Stomach (tissue), 19 donors: ENCODE measurements at places on chromosomes 1 and 21. TPM values are rescaled to one million over a fixed set of nuclear protein-coding genes. Genes with fewer than 3 reads are reported as not detected.

DNA sequence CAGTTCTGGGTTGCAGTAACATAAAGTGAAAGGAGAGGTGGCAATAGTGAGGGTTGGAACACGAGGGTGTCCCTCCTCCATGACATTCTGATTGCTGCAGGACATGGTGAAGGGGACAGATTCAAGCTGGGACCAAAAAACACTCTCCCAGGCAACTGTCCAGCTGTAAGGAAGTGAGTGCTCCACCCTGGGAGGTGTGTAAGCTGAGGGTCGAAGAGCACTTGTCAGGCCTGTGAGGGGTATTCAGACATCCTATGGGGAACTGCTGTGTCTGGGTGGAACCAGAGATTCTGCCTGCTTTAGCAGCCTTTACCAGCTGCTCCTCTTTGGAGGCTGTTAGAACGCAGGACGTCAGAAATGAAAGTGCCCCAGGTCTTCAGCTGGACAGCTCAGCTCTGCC lies 212.1 kb downstream of the TRABD2B start:
- no peak for DNase-seq

- no peak for DNase-seq
Observed at GRCh38 chr21:43902441-43902840, 37.4 kb downstream of the AGPAT3 start.

Gene OPTC
- total RNA-seq = not detected

DNA sequence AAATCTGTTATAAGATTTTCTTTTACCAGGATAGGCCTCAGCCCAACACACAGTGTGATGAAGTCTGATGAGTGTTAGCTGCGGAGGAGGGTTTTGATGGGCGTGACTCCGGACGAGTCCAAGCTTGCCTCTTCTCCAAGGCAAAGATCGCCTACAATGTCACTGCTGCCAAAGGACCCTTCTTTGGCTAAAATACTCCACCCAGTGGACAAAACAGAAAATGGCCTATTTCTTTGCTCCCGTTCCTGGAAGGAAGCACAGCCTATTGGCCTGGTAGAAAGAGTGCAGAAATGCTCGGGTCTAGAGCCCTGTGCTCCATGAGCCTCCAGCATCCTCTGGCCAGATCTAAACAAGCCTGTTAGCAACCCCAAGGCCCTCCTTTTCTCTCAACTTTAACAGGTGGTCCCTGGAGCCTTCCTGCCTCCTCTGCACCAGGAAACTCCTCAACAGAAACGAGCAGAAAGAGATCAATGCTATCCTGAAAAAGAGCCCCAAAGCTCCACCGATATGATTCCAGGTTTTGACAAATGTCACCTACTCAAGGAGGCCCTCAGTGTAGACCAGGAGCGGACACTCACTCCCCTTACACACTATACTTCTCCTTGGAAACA lies 3.4 kb upstream of the CASQ2 start:
- DNase-seq = peak; percentile 47

DNA sequence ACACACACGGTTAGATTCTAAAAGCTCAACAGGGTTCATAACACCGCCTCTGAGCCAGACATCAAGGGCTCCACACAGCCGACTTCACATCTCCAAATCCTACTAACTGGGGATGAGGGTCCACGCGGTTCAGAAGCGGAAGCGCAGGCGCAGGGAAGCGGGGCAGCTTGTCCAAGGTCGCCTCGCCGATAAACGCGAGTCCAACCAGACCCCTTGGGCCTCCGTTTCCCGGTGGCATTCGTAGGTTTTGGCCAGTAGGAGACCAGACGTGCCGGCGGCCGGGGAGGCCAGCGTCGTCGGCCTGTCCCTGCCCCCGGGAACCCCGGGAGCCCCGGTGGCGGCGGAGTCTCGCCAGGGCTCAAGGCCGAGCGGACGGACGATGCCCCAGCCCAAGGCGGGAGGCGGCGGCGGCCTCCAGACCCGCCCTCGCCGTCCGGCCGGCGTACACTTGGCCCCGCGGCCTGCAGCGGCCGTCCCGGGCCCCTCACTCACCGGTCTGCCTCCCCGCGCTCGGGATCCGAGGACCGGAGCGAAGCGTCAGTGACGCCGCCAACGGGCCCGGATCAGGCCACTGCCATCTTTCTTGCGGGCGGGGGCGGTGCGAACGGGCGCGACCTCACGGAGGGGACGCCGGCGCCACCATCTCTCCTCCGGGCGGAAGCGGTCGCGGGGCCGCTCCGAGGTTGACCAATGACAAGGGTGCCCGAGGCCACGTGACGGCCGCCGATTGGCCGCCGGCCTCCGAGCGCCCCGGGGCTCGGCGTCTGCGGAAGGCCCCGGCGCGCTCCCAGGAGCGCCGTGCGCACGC lies at the start of gene SDF4:
Gene SDF4, minus strand, starts transcription at position 602 of the 808 bp plus-strand sequence. CDS start 3,229 bp downstream, outside the sequence.
- peak; percentile 99 for DNase-seq

- DNase-seq = no peak
Observed at GRCh38 chr1:113048064-113048463, 24.9 kb upstream of the LRIG2 start.

GRCh38 chr1:7207875-7208646 lies 422.8 kb downstream of the CAMTA1 start:
- DNase-seq = peak; percentile 62

GRCh38 chr1:67555461-67556296 lies 125.5 kb upstream of the SERBP1 start:
- DNase-seq = no peak

Gene CLCA4
- not detected for total RNA-seq

- no peak for DNase-seq
Observed at GRCh38 chr1:243726806-243727502, 123.1 kb downstream of the AKT3 start.

GRCh38 chr1:226148121-226148648 lies 38.4 kb downstream of the ACBD3 start:
- no peak for DNase-seq

DNA sequence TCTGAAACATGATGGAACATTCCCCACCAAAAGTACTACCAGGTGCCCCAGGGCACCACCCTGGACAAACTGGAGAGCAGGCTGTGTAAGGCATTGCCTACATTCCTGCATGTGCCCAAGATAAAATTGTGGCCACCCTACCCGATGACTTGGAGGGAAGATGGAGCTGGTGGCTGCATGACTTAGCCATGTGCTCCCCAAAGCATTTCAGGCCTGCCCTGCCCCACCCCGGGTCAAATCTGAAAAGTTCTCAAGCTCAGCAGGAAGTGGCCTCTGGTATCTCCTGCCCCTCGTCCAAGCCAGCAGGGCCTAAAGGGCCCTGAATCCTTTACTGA lies 8.5 kb downstream of the CD2 start:
- no peak for DNase-seq

- no peak for DNase-seq
Observed at GRCh38 chr1:194150242-194150641, 963.8 kb upstream of the B3GALT2 start.

Gene FAM72C
- 1.8 TPM for total RNA-seq

Gene CD1D
- not detected for total RNA-seq

DNA sequence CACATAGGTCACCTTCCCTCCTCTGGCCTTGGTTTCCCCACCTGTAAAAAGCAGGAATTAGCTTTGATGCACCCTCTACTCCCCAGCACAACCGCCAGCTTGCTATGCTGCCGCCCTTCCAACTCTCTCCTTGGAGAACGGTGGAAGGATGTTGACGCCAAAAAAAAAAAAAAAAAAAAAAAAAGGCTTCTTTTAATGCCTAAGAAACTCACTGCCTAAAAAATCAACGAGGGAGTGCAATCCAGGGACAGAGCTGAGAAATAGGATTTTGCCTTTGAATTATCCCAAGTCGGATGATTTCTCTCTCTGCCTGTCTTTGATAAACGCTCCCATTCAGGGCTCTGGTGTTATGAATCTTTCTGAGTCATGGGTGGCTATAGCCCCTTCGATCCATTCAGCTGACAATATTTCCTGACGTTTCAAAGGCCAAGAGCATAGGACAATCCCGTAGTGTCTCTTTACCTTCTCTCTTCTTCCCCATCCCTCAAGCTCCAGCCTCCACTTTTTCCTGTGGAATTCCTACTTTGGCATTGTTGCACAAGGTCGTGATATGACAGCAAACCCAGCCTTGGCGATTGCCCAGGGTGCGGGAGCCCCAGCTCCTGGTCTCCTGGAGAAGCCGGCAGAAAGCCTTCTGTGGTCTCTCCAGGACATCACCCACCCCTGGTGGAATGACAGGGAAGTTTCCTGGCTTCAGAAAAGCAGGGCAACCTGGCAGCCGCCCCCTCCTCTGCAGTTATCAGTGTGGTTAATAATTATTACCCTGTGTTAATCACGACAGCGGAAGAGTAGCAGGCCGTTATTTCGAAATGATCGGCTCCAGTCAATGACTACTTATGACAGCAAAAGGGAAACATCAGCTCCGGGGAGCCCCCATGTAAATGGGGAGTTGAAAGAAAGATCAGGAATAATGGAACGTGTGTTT lies 8.0 kb upstream of the PLXNA2 start:
- DNase-seq = peak; percentile 69

DNA sequence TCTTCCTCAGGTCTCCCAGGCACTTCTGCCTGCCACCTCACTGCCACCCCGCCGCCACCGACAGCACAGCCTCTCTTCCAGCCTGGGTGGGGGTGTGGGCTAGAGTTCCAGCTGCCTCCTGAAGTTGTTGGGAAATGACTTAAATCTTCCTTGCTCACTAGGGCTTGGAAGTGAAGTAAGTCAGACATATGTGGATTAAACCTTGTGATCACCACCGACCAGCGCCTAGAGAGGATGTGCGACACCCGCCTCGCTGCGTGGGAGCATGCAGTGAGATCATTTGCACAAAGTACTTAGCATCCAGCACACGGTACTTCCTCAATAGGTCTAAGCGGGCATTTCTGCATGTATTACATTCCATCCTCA lies 71.4 kb upstream of the FAM20B start:
- DNase-seq = no peak

- no peak for DNase-seq
Observed at GRCh38 chr1:116560704-116561490, 9.9 kb downstream of the CD58 start.

DNA sequence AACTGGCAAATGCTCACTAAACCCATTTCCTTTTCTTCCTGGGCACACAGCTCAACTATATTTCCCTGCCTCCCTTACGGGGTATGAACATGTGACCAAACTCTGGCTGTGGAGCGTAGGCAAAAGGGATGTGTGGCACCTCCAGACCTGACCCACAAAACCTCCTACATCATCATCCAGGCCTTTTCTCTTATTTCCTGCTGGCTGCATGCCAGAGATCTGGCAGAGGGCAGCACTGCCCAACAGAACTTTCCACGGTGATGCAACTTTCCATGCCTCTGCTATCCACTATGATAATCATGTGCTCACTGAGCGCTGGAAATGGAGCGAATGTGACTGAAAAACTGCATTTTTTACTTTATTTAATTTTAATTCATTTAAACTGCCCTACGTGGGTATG lies 99.6 kb upstream of the CACNA1E start:
- no peak for DNase-seq

DNA sequence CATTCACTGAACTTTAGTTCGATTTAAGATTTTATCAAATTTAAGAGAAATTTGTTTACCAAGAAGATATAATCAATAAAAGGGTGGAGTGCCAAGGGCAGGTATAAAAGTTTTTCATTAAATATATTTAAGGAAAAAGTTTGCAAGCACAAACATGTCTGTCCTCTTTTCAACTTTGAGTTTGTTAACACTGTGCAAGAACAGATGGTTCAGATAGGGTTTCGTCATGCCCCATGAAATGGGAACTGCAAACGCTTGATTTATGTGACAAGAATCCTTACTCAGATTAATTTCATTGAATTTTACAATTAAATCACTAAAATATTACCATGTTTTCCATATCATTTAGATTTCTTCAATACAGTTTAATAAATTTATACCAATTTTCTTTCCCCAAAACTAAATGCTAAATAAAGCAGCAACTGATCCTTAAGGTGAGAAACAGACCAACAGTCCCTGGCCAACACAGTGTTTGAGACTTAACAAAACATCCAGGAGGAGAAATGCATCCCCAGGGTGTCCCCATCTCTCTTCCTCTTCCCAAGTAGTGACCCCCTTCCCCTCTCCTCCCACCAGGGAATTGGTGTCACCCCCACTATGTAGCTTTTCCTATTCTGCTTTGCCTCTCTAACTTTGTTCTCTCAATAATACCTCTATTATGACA lies 292.9 kb downstream of the LTN1 start:
- no peak for DNase-seq

Gene ZMYND12
- not detected for total RNA-seq

DNA sequence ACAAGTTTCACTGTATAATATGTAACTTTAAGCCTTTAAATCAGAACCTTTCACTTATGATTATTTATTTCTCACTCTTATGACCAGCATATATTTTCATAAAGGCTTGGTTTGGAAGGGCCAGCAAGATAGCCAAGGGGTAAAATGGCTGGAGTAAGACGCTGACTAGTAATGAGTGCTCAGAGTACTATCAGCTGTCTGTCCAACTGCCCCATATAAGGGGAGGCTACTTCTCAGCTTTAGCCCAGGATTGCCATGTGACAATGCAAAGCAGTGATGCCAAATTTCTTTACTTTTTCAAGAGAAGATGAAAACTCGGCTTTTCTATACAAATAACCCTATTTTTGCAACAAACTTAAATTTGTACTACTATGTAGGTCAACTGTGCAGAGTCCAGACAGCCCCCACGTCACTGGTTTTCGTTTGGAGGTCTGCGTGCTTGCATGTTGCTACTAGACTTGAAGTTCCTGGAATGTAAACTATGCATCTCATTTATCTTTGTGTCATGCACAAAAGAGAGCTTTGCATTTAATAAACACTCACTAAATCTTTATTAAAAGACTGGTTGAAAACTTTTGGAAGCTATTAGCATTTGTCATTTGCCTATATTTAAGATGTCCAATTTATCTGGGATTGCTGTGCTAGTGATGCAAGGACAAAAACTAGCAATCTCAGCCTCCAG lies 110.4 kb downstream of the TNFSF18 start:
- peak; percentile 78 for DNase-seq

DNA sequence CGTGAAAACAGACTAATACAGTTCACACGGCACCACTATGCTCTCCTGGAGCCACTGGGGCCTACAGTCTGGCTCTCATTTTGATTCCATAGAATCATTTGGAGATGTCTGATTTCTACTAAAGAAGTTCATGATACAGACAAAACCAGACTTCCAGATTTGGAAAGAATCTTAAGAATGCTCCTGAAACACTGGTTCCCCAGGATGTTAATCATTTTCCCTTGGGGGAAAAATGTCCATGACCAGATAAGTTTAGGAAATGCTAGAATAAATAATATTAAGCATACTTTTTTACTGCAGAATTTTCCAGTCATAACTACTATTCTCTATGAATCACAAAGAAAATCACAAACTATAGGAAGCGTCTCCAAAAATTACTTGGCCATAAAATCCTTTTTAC lies 63.0 kb upstream of the RGS7 start:
- DNase-seq = no peak

Gene TAS1R2
- total RNA-seq = not detected

GRCh38 chr1:214933375-214933774 lies 149.2 kb upstream of the KCNK2 start:
- DNase-seq = no peak

DNA sequence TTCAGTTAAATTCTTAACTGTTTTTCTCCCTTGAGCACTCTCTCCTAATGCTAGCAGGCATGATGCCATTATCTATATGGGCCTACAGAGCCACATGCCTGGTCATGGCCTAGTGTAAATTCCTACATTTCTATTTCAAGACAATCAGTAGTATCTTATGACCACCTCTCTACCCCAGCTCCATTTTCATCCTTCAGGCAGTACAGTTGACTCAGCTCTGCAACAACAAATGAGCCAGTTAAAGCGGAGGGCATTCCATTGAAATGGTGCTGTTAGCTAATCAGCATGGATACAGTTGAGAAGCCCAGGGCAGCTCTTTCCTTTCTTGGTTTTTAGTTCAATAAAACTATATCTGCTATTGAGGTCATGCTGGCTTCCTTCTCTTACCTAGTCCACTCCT lies 150.0 kb downstream of the PPP1R12B start:
- DNase-seq = no peak

- no peak for DNase-seq
Observed at GRCh38 chr1:229964281-229964680, 102.8 kb upstream of the GALNT2 start.

Gene SYNC
- 12.3 TPM for total RNA-seq

Gene RGS4
- total RNA-seq = 2.0 TPM
